ENCODE measurements at places on chromosomes 5 and 9.

GRCh38 chr5:1054018-1054798 is 45.6 kb downstream of the NKD2 start:
- DNase-seq, result no peak

DNA sequence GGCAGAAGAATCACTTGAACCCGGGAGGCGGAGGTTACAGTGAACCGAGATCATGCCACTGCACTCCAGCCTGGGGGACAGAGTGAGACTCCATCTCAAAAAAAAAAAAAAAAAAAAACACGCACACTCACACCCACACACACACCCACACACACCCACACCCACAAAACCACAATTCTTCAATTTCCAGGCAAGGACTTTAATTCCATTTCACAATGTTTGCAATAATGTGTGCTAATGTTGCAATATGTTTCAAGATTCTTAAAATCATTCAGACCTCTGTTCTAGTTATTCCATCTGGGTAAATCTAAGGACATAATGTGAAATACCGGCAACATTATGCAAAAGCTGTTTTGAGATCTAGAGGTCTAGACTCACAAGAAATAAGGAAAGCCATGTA is 28.3 kb downstream of the CCDC69 start:
- no peak for DNase-seq

- DNase-seq, result no peak
Observed at GRCh38 chr5:141947316-141947715, 10.7 kb downstream of the PCDH12 start.

GRCh38 chr9:116713271-116713670 is 26.2 kb downstream of the TRIM32 start:
- DNase-seq, result no peak

DNA sequence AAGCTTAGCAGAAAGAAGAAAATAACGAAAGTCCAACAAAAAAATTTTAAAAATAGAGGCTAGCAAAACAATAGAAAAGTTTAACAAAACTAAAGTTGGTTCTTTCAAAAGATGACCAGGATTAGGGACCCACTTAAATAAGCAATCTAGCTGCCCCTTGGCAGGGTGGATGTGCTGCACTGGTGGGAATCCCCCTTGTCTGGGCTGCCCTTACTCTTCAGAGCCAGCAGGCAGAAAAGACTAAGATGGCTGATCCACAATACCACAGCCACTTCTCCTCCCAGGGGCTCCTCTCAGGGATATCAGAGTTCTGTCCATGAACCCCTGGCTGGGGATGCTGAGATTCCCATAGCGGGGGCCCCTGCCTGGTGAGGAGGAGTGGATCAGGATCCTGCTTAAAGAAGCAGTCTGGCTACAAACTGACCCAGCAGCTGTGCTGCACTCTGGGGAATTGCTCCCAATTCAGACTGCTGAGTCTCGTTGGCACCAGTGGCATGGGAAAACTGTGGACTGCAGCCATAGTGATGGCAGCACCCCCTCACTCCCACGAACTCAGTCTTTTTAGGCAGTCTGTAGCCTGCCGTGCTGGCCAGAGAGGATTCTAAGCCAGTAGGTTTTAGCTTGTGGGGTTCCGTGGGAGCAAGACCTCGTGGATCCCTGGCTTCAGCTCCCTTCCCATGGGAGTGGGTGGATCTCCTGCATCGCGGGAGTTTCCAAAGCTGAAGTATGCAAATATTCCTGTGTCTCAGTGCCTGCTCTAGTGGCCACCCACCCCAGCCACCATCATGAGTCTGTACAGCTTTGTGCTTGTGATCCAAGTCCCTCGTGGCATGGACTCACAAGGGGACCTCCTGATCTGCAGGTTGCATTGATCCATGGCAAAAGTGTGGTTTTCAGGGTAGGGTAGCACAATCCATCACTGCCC is 2.9 kb upstream of the INSL6 start:
- DNase-seq, result no peak

DNA sequence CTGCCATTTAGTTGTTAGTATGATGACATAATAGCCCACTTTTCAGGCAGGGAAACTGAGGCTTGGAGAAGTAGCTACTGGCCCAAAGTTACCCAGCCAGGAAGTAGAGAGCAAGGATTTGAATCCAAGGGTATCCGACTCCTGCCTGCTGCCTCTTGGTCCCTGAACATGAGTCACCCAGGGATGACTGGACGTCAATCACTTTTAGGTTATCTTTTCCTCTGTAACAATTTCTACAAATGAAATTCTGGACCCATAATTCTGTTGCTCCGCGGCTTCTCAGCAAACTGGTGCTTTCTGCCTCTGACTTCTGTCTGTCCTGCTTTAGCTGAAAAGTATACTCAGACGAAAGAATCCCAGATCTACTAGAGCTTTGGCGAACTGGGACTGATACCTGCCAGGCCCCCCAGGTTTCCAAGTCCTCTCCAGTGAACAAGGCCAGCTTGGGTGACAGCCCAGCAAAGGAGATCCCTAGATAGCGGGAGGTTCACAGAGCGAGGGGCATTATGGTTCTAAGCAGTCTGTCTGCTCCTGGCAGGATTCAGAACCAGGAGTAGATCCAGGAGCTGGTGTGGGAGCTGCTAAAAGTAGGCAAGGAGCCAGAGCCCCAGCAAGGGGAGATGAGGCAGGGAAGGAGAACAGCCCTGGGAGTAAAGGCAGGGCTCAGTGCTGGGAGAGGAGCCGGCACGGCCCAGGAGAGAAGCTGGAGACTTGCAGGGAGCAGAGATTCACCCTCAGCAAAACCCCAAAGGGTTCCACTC is 20.6 kb downstream of the OLFML2A start:
- no peak for DNase-seq

GRCh38 chr5:73007051-73007450 is 51.2 kb downstream of the FCHO2 start:
- no peak for DNase-seq

DNA sequence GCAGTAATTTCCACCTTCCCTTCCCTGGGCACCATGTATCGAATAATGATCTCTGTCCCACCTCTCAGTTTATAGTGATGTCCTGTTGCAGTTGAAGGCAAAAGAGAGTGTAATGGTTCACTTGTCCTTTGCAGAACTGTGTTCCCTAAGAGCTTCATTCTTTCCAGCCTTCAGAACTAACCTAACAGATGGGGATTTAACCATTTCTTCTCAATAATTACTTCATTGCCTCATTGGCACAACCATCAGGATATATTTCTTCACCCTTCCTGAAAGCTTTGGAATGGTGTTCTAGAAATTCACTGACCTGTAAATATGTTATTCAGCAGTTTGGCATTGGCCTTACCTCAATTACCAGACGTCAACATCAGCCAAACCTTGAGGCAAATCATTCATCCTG is 83.9 kb upstream of the PRRC1 start:
- DNase-seq, result no peak

GRCh38 chr5:138305797-138306196 is 25.8 kb downstream of the CDC25C start:
- no peak for DNase-seq

DNA sequence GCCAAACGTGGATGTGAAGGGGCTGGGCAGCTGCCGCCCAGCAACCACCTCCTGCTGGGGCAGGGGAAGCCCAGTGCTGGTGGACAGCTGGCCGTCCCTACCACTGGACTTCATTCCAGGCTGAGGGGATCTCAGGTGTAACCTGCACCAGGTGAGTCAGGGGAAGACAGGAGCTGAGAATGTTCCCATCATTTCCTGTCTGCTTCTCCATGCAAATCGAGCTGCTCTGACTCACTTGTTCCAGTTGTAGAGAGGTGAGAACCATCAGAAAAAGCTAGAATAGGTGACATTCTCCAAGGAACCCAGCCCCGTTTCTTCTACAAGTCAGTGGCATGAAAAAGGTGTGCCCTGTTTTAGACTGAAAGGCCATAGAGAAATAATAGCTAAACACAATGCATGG is 21.8 kb upstream of the BARX1 start:
- no peak for DNase-seq

- no peak for DNase-seq
Observed at GRCh38 chr9:120715389-120715924, 1.2 kb upstream of the MEGF9 start.

GRCh38 chr5:34699155-34700077 is 43.3 kb downstream of the RAI14 start:
- no peak for DNase-seq

DNA sequence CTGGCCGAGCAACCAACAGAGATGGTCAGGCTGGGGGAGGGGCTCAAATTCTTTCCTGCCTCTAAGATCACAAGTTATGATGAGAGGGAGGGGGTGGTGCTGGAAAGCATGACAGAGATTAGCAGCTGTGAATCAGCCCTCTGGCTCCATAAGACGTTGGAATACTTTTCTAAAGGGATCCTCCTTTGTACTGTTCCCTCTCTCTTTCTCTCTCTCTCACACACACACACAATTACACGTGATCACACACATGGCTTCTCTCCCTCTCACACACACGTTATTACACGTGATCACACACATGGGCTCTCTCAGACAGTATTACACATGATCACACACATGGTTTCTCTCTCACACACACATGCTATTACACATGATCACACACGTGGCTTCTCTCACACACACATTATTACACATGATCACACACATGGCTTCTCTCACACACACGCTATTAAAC is at the start of gene SLC45A2:
TSS of gene SLC45A2 (minus strand) at position 23 of the 454 bp plus-strand sequence. CDS start 110 bp downstream, outside the sequence.
- no peak for DNase-seq

DNA sequence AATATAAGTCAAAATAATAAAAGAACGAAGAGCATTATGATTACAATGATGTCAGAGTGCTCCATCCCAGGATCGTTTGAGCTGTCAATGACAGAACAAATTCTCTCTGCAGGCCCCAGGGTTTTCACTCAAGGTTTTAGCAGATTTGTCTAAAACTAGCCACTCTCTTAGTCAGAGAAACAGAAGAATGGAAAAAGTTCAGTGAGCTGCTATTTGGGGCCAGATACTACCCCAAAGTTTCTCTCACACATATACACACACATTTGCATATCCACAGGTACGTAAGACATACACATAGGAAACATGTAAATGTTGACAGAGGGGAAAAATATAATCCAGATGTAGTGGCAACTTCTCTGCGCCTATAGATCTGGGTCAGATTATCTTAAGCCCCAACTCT is 76.3 kb upstream of the SEMA6A start:
- DNase-seq, result no peak

DNA sequence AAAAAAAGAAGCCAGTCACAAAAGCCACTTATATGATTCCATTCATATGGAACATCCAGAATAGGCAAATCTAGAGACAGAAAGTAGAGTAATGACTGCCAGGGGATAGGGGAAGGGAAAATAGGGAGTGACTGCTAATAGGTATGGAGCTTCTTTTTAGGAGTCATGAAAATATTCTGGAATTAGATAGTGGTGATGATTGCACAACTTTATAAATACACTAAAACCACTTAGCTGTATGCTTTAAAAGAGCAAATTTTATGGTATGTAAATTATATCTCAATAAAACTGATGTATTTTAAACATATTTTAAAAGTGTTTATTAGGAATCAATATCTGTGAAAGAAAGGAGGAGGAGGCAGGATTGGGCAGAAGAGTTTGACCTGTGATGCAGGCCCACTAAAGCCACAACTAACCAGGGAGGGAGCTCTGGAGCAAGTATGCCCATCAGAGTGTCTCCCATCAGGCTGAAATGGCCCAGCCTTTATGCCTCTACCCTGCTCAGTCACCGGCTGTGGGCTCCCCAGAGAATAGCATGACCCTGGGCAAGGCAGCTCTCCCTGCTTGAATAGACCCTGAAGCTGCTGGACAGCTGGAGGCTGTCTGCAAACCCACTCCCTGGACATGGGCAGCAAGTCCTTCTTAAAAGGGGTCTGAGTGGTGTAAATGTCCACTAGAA is 96.0 kb upstream of the SLC44A1 start:
- DNase-seq, result no peak

DNA sequence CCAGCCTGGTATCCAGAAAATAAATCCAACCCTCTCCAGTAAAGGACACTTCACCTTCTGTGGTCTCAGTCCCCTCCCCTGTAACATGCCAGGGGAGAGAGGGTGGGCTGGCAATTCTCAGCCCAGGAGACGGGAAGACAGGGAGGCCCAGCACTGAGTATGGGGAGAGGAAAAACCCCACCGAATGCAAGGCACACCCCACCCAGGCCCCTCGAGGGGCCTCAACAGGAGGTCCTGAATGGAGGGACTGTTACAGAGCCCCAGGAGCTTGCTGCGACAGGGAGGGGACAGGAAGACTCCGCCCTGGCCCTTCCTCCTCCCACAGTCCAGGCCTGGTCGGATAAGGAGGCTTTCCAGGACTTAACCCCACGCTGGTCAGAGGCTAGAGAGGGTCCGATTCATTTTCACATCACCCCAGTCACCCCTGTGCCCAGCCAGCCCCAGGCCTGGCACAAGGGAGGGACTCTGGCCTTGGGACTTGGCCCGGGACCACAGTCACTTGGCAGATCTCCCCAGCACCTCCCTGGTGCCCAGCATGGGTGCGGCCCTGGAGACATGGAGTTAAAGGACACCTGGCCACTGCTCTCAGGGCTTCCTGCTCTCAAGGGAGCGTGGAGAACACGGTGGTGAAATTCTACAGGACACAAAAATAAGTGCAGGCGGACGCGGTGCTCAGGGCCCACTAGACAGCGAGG is 44.9 kb upstream of the STXBP1 start:
- no peak for DNase-seq

- DNase-seq, result no peak
Observed at GRCh38 chr5:112097768-112098167, 321.3 kb downstream of the EPB41L4A start.

DNA sequence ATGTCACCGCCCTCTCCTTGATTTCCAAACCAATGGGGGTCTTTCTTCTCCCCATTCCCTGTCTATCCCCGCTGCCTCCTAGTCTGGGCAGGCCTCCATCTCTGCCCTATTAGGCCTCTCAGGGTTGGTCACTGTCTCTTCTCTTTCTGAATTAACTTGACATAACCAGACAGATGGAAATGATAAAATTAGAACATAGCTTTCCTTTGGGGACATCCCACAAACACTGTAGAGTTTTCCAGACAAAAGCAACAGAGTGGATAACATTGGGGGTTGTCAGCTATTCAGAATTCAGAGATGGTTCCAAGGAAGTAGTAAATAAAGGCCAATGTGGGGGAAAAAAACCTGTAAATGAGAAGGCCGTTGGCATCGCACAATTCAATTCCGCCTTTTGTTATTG is 24.7 kb downstream of the LHX6 start:
- no peak for DNase-seq

DNA sequence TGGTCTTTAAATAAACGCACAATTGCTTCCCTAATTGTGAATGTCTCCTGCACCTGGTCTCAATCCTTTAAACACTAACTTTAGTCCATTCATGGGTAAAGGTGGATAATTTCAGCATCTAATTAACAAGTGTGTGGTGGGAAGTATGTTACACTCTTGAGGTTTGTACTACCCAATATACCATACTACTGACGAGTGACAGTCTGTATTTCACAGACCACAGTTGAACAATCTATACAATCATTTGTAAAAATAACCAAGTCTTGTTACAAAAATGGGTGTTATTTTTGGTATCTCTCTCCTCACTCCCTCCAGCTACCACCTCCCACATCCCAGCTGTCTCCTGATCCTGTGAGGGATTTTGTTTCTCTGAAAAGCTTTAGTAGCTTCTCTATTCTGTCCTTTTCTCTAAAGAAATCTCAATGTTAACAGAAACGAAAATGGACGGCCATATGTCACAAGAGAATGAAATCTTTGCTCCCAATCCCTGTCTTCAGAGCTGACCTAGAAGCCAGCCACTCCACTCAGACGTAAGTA is 62.3 kb upstream of the ZNF366 start:
- DNase-seq, result no peak

Measured in MM.1S (cell line).